GF-D8 (cell line): ENCODE measurements at places on chromosomes 7 and 10.

DNA sequence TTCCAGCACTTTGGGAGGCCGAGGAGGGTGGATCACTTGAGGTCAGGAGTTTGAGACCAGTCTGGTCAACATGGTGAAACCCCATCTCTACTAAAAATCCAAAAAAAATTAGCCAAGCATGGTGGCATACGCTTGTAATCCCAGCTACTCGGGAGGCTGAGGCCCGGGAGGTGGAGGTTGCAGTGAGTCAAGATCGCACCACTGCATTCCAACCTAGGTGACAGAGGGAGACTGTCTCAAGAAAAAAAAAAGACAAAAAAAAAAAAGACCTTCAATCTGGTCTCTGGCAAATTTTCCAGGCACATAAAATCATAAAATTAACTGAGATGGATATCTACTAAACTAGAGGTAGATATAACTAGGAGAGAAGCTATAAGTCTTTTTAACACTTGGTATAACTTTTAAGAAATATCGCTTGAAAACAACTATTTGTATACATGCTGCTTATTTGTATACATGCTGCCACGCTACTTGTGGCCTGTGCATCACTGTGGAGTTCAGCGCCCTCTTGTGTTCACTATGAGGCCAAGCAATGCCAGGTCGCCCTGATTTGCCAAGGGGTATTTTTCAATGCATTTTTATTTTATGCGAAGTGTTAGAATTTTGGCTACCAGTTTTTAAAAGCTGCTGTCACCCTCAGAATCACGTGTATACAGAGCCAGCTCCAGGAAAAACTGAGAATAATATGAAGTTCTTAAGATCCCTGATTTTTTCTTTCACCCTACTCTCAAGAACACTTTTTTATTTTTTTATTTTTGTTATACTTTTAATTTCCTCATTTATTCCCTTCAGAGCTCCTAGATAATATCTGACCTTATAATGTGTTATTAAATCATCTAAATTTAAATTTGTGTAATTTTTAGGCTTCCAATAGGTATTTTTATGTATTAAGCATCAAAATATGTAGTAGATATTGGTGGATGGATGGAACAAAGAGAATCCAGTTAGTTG lies 26.7 kb downstream of the CYCS start:
- peak; percentile 26 for DNase-seq

GRCh38 chr7:676246-676971 lies 50.1 kb upstream of the DNAAF5 start:
- DNase-seq: no peak

- DNase-seq: no peak
Measured at GRCh38 chr10:76736392-76736791, 901.2 kb downstream of the KCNMA1 start.

- no peak for DNase-seq
Measured at GRCh38 chr7:159118197-159118595, 26.5 kb downstream of the VIPR2 start.

GRCh38 chr10:116316503-116316902 lies 7.7 kb upstream of the CCDC172 start:
- peak; percentile 25 for DNase-seq

- no peak for DNase-seq
Measured at GRCh38 chr10:109126016-109126415, 797.3 kb downstream of the XPNPEP1 start.

GRCh38 chr7:1865000-1865555 lies 195.0 kb downstream of the ELFN1 start:
- DNase-seq: no peak

- no peak for DNase-seq
Measured at GRCh38 chr7:42574685-42575084, 337.2 kb downstream of the C7orf25 start.

DNA sequence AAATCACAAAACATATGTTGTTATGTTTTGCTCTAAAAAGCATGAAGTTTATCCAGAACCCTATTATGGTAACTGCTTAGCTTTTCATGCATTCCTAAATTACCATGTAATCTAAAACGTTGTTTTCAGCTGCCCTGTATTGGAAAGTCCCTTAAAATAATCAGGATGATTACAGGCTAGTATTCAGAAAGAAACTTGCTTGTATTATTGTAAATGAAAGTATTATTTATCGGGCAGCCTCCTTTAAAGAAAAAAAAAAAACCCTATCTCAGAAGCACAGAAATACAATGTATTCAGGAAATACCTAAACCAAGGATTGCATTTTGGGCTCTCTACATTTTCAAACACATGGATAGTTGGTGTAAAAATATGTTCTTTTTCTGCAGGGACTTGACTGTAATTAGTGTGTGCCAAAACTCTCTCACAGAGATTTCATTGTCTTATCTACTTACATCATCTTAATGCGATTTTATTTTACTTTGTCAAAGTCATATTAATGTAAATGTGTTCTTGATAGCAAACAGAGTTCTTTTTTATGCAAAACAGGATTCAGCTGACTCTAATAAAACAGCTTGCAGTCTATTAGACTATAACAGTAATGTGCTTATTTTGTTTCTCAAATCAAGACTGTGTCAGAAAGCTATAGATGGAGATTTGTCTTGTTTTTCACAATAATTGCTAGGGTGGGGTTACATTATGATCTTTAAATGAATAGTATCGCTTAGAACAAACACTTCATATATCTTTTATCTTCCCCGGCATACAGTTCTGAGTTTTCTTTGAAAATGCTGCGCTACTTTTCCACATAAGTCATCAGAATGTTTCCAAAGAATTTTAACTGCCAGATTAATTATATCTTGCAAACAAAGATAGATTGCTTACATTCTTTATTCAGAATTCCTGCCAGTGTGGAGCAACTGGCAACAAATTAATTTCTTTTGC lies 65.3 kb upstream of the ARID5B start:
- no peak for DNase-seq

DNA sequence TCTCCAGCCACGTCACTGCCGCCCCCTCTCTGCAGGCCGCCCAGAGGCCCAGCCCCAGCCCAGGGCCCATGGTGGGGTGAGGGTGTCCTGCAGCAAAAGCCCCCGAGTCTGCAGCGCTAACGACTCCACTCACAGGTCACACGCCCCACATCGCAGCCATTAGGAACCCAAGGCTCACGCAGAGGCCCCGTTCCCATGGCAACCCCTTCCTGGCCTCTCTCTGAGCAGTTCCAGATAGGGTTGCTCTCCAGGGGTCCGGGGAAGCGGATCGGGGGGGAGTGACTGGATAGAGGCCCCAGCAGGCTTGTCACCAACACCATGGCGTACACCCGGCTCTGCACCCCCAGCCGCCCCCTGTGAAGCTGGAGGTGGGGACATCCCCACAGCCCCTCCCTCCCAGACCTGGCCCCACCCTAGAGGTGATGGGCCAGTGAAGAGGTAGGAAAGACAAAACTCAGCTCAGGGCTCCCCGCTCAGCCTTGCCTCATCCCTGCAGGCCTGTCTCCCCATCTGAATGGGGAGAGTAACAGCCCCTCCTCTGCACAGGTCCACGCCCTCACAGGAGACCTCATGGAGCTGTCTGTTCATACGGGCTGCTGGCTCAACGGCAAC lies 41.2 kb downstream of the TNRC18 start:
- no peak for DNase-seq

- DNase-seq: no peak
Measured at GRCh38 chr7:44313016-44313415, 12.4 kb downstream of the CAMK2B start.

DNA sequence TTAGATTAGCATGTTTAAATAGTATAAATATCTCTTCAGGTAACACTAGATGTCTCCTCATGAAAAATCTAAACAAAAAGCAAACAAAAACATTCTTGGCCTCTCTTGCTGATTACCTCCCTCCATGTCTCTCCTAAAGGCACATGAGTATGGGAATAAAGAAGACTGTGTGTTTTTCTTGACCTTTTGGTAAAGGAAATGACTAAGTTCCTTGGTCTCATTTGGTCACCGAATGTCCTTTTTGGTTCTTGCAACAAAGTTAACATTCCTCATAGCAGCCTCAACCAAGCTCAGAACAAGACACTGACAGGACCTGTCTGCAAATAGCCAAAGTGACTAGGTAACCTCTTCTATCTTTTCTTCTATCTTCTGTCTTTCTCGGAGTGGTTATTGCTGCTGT lies 35.5 kb downstream of the POM121L12 start:
- no peak for DNase-seq

GRCh38 chr7:16839646-16840045 lies 34.8 kb upstream of the AGR2 start:
- DNase-seq: no peak

GRCh38 chr10:77186936-77187335 lies 450.7 kb downstream of the KCNMA1 start:
- no peak for DNase-seq

DNA sequence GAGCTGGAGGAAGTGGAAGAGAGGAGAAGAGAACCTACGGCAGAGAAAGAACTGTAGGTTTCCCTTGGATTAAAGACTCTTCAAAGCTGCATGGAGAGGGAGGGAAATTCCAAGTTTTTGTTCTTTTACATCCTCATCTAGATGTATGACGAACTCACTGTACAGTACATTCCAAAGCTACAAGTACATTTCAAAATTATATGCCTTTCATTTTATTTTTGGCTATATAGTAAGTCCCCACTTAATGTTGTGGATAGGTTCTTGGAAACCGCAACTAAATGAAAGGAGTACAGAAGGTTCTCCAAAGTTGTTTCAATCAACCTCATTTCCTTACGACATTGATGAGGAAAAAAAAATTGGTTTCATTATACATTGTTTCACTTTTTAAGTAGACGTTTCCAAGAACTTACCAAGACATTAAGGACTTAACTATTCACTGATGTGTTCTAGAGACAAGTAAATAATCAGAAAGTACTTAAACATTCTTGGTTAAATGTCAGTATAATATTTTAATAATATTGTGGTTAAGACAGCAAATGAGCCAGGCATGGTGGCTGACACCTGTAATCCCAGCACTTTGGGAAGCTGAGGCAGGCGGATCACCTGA lies 16.1 kb upstream of the JMJD1C start:
- DNase-seq: no peak

DNA sequence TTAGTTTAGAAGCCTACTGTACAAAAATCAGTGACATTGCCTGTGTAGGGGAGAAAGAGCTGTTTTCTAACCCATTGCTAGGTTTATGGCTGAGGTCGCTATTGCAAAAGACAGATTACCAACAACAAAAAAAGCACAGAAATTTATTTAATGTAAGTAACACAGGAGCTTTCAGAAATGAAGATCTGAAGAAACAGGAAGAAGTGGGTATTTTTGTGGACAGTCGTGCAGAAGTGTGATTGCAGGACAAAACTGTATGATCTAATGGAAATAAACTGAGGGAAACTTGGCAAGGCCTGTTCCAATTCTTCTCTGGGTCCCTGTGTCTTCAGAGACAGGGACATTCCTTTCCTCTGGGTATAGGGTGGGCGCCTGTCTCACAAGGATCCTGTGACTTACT lies 87.4 kb downstream of the APBB1IP start:
- no peak for DNase-seq

DNA sequence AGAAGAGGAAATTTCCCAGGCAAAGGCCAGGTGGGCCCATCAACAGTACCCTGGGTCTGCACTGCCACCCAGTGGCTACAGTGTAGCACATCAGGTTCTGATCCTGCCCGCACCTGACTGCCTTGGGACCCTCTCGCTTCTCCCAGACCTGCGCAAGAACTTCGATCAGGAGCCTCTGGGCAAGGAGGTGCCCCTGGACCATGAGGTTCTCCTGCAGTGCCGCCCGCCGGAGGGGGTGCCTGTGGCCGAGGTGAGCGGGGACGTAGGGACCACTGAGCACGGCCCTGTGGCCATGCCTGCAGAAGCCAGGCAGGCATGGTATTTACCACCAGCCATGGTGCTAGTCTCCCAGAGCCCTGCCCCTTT lies 33.9 kb upstream of the SLC29A3 start:
- no peak for DNase-seq

DNA sequence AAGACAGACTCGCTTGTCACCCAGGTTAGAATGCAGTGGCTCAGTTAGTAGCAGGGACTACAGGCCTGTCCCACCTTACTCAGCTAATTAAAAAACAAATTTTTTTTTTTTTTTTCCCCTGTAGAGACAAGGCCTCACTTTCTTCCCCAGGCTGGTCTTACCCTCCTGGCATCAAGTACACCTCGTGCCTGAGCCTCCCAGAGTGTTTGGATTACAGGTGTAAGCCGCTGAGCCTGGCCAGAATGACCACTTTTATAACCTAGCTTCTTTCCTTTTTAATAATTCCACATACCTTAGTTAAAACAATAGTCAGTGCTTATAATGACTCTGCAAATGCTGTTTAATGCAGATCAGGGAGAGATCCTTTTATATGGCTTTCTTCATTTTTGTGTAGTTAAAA lies 31.3 kb downstream of the RSBN1L start:
- DNase-seq: no peak

DNA sequence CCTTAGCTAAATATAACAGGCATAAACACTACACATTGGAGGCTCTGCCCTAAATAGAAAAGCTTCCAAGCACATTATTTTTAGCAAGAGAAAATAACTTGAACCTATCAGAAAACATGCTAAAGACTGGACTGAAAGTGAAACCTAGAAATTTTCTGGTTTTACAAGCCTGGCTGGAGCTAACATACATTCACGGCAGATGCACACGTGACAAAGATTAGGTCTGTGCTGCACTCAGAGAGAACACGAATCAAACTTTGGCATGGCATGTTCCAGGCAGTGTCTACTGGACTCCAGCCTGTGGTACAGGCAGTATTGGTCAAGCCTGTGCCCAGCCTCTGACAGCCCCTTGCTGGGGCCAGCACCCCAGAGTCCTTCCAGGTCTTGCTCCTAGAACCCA lies 94.1 kb upstream of the PCBD1 start:
- DNase-seq: no peak

DNA sequence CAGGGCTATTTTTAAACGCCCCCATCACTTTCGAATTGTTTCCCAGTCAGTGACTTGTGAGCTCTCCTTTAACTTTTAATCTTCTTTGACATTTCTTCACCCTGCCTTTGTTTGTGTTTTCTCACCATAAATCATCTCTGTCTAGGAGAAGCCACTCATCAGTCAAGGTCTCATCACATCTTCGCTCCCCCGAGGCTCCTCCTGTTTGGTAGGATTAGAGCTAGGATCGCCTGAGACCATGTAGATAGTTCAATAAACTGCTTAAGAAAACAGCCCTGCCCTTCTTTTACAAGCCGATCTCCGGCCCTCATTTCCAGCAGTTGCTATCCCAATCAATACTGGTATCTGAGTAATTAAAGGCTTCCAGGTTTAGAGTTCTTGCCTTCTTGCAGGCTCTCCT lies 472.8 kb upstream of the ADARB2 start:
- no peak for DNase-seq

- DNase-seq: peak; percentile 41
Measured at GRCh38 chr10:69124563-69125268, 738 bp downstream of the VPS26A start.

GRCh38 chr7:91383053-91383904 lies 119.0 kb downstream of the FZD1 start:
- no peak for DNase-seq

- no peak for DNase-seq
Measured at GRCh38 chr7:13727751-13728150, 261.7 kb downstream of the ETV1 start.

DNA sequence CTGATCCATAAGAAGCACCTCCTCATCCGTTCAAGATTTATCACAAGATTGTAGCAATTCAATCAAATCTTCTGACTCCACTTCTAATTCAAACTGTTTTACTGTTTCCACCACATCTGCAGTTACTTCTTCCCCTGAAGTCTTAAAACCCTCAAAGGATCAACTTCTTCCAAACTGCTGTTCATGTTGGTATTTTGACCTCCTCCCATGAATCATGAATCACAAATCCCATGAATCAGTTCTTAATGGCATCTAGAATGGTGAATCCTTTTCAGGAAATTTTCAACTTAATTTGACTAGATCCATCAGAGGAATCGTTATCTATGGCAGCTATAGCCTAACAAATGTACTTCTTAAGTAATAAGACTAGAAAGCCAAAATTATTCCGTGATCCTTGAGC lies 122.3 kb downstream of the IMMP2L start:
- DNase-seq: no peak

GRCh38 chr10:97718659-97719142 lies 5.2 kb downstream of the MARVELD1 start:
- no peak for DNase-seq
